Activated CD8-positive, alpha-beta T cell treated with anti-CD3 and anti-CD28 coated beads for 36 hours (primary cell): ENCODE measurements at places on chromosomes 13 and 19.

DNA sequence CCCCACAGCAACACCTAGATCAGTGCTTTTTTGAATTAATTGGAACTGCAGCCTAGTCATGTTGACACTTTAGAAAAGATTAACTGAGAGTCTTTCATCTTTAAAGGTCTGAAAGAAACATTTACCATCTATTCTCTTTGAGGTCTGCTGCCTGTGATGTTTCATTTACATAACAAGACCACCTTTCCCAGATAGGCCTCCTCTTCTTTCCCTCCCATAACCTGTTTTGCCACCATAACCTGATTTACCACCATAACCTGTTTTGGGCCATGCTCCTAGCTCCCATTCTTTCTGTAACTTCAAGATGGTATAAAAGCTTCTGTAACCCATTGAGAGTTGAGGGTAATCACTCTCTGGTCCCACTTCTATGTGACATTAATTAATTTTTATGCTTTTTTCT, 320.8 kb downstream of the PCDH20 start:
- no peak for DNase-seq

GRCh38 chr13:113981194-113981605, 7.3 kb upstream of the C13orf46 start:
- DNase-seq: no peak

DNA sequence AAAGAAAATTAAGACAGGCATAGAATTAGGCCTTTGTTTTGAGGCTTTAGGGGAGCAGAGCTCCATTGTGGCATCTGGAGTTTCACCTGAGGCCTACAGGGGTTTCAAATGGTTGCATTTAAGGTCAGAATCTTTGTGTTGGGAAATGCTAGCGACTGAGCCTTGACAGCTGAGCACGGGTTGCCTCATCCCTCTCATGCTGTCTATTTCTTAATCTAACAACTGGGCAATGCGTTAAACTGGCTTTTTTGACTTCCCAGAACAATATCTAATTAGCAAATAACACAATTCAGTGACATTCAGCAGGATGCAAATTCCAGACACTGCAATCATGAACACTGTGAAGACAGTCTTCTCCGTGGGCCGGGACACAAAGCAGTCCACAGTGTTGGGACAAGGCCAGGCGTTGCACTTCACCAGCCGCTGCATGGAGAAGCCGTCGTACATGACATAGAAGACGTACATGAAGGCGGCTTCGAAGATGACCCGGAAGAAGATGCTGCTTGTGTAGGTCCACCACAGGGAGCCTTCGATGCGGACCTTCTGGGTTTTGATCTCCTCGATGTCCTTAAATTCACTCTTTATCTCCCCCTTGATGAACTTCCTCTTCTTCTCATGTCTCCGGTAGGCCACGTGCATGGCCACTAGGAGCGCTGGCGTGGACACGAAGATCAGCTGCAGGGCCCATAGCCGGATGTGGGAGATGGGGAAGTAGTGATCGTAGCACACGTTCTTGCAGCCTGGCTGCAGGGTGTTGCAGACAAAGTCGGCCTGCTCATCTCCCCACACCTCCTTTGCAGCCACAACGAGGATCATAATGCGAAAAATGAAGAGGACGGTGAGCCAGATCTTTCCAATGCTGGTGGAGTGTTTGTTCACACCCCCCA, 3.8 kb downstream of the GJB2 start:
- peak; percentile 34 for DNase-seq

DNA sequence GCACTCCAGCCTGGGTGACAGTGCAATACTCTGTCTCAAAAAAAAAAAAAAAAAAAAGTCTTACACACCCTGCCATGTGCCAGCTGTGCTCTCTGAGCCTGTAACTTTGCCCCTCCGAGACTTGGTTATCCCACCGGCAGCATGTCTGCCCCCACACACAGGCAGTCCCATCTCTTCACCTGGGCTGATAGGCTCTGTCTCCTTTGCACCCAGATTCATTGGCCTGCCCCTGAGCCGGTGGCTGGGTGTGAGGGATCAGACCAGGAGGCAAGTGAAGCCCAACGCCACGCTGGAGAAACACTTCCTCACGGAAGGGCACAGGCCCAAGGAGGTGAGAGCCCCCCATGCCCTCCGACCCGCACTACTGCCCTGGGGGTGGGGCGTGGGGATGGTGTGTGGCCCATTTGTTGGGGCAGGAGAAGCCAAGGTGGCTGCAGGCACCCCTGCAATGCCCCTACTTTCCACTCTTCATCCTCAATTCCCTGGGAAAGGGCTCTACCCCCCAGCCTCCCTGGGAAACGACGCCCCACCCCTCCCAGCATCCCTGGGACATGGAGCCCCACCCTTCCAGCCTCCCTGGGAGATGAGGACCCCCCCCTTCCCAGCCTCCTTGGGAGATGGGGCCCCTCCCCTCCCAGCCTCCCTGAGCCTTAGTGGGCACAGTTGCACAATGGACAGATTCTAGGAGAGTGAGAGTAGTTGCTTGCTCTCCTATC, 45.3 kb downstream of the CERS4 start:
- DNase-seq: no peak

DNA sequence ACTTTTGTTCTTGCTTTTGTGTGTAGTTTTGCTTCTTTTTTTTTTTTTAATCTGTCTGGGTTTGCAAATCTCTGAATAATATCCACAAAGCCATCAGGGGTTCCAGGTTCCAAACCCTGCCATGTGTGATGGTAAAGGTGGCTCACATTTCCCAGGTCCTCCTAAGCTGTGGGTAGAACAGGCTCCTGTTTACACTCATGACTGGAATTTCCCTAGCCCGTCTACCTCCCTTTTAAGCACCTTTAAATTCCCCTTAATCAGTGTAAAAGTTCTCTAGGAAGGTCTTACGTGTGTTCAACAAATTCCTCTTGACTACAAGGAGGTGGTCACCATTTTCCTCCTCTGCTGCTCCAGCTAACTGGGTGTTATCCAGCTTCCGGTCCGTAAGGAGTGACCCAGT, 62.8 kb downstream of the EFNB2 start:
- no peak for DNase-seq

- no peak for DNase-seq
These were observed 66.2 kb downstream of the DPY19L3 start for GRCh38 chr19:32471811-32472210.

DNA sequence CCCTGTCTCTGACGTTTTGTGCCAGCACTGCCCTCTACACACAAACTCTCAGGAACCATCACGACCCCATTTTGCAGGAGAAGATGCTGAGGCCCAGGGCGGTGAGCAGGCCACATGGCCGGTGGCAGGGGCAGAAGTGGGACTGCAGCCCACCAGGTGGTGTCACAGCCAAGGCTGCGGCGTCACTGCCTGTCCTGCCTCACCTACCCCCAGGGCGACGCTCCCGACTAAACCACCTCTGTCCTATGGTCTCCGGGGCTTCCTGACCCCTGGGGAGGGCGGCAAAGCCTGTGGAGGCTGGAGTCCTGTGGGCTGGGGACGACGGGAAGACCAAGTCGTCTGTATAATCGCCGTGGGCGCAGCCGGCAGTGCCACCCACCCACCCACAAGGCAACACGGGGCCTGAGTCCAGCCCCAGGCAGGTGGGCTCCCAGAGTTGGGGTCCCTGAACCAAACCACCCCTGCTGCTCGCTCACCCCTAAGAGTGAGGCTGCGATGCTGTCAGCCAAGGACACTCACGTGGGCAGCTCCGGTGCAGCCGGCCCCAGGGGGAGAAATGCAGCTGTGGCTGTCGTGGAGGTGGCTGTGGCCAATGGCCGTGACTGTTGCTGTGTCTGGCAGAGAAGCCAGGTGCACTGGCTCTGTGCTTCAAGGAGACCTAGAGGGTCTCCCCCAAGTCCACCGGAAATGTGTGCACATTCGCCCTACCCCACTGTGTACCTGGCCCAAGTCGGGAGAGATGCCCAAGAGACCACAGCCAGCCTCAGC, 29.7 kb downstream of the RASA3 start:
- no peak for DNase-seq

- no peak for DNase-seq
These were observed 876.5 kb downstream of the PCDH9 start for GRCh38 chr13:66353664-66354063.

GRCh38 chr19:30226464-30227011, 145.6 kb upstream of the ZNF536 start:
- peak; percentile 3 for DNase-seq

GRCh38 chr13:94454906-94455305, 24.6 kb downstream of the DCT start:
- DNase-seq: peak; percentile 38

- DNase-seq: peak; percentile 7
These were observed 31.2 kb downstream of the SPRYD7 start for GRCh38 chr13:49904729-49905456.

GRCh38 chr19:18023622-18024251, 15.8 kb downstream of the ARRDC2 start:
- peak; percentile 65 for DNase-seq

DNA sequence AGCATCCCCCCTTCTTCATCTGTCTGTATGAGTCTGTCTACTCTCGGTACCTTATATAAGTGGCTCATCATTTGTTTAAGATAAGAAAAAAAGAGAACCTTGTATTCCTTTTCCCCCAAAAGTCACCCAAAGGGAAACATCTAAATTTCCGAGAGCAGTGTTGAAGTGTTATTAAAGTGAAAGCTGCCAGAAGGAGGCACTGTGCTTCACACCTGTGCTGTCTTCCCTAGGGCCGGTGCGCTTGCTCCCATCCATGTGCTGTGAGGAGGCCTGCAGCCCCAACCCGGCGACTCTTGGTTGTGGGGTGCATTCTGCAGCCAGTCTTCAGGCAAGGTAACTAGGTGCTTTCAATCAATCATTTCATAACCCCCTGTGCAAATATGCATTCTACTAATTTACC, 97.5 kb downstream of the TNFRSF19 start:
- peak; percentile 4 for DNase-seq

GRCh38 chr19:18027151-18027550, 19.2 kb downstream of the ARRDC2 start:
- no peak for DNase-seq

DNA sequence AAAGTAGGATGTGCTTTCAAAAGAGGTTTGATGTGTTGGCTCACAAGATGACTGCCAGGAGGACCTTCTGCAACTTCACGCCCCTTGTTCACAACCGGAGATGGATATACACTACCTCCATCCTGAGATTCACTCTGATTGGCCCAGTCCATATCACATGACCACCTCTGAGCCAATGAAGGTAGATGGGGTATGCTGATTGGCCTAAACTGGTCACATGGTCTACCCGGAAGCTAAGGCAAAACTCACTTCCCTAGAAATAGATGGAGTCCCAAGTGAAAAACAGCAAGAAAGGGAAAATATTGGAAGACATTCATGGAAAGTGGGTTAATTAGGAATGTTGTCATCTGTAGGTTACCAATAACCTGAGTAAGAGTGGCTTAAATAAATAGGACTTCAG, 119.7 kb upstream of the MRI1 start:
- DNase-seq: peak; percentile 6

GRCh38 chr19:51417810-51418157, 342 bp upstream of the SIGLEC10 start:
- no peak for DNase-seq

DNA sequence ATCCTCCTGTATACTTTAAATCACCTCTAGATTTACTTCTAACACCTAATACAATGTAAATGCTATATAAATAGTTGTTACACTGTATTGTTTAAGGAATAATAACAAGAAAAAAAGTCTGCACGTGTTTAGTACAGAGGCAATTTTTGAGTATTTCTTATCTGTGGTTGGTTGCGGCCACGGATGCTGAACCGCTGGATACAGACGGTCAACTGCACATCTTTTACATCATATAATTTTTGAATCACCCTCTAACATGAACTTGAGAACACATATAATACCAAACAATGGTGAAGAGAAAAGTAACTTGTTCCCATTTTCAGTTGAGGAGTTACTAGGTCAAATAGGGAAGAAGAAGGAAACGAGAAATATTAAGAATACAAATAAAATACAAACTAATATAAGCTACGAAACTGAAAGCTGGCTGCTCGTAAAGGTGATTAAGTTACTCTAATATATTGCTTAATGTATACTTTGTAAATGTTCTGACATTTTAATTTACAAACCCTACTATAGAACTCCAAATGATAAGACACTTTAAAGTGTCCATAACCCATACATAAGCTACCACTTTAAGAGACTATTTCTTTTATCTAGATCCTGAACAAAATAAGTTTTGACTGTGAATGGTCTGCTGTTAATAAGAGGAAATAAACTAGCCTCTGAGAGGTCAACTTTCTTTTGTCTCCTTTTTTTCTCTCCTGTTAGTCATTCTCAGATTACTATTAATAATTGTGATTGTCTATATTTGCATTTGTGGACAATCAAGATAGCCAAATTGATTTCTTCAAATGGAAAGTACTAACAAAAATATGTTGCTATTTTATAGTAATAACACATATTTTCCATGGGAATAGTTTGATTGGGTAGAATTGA, 457.4 kb downstream of the DIAPH3 start:
- no peak for DNase-seq

GRCh38 chr19:45607071-45608029, 5.3 kb upstream of the GPR4 start:
- peak; percentile 47 for DNase-seq

DNA sequence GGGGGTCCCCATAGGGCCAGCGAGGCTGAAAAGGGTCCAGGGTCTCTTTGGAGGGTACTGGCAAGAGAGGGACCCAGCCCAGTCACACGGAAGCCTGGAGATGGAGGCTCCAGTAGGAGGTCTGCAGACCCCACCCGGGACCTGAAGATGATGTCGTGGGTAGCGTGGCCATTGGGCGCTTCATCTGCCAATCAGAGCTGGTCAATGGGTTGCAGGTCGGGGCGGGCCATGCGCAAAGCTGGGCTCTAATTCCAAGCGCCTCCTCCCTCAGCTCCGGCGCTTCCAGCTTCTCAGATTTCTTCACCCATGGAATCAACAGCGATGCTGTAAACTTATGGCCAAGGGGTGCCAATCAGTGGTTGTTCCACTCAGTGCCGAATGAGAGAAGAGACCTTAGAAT, 10.9 kb downstream of the SIGLEC12 start:
- no peak for DNase-seq

DNA sequence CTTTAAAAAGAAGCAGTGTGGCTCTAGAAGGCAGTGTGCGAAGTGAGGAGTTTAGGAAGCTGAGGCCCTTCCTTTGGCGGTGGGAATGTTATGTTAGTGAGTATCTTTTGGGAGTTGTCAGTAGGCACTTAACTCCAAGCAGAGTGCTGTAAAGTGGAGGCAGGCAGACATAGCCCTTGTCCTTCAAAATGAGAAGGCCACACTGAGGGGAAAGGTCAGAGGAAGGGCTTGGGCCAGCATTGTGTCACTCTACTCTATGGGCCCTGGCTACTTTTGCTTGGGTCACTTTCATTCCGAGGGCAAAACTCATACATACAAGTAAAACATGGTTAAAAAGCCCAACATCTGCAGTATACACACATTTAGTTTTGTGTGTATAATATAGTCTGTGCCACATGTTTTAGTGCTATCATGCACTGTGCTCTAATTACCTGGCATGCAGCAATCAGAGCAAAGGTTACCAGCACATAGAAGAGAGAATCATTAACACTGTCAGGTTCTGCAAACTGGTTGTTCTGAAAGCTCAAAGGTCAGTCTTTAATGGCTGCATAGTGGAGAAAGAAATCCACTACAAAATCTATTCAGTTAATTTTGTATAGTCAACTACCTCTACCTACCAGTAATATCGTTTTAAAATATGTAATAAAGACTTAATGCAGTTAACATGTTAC, 64.4 kb downstream of the WASF3 start:
- DNase-seq: no peak

GRCh38 chr13:40063703-40064102, 408.2 kb downstream of the COG6 start:
- no peak for DNase-seq

- DNase-seq: peak; percentile 97
These were observed 9.0 kb upstream of the MEIS3 start for GRCh38 chr19:47428177-47428894.
